ENCODE measurements at places on chromosomes 2 and 18. TPM values are rescaled to one million over a fixed set of nuclear protein-coding genes. Genes with fewer than 3 reads are reported as not detected.

The STRADB gene
- 9.4 TPM for total RNA-seq

The MALL gene
- not detected for total RNA-seq

The ALLC gene
- total RNA-seq, result not detected

The NAT8 gene
- total RNA-seq, result not detected

The INHA gene
- total RNA-seq, result not detected

The DNAJB2 gene
- total RNA-seq, result 57.8 TPM

The SERPINB11 gene
- not detected for total RNA-seq

The REG3A gene
- not detected for total RNA-seq

- DNase-seq, result no peak
Observed at GRCh38 chr18:34543945-34544344, 166.2 kb upstream of the DTNA start.

- DNase-seq, result no peak
Observed at GRCh38 chr2:150371044-150371818, 116.2 kb downstream of the RND3 start.

DNA sequence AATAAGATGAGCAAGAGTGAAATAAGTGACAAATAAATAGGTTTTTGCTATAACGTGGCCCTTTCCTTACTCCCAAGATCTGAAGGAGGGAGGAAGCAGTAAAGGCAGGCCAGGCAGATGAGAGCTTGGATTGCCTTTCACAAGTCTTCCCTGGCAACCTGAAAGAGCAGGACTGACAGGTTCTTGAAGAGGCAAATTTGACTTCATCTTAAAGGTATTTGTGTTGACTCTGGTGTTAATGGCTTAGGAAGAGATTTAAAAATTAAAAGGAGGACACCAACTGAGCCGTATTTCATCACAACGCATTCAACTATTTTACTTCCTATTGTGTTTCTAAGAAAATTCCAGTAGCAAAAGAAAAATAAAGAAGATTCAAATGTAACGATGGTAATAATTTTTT lies 3.2 kb downstream of the STRN start:
- DNase-seq, result no peak

GRCh38 chr2:74979844-74980243 lies 21.4 kb downstream of the POLE4 start:
- DNase-seq, result no peak

DNA sequence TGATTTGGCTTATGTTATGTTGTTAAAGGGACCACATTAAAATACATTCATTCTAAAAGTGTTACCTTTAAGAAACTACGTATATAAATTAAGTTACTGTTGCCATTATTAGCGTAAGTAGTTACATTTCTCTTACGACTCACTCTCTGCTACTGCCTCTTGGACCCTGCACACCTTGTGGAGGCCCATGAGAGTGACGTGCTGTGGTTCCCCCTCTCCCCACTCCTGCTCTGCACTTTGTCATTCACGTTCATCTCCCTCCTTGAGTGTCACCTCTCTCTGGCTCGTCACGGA lies 830 bp upstream of the MERTK start:
- DNase-seq, result no peak

DNA sequence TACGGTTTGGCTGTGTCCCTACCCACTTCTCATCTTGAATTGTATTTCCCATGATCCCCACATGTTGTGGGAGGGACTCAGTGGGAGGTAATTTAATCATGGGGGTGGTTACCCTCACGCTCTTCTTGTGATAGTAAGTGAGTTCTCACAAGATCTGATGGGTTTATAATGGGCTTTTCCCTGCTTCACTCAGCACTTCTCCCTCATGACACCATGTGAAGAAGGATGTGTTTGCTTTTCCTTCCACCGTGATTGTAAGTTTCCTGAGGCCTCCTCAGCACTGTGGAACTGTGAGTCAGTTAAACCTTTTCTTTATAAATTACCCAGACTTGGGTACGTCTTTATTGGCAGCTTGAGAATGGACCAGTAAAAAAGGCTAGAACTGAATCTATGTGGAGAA lies 750.0 kb upstream of the ID2 start:
- no peak for DNase-seq

DNA sequence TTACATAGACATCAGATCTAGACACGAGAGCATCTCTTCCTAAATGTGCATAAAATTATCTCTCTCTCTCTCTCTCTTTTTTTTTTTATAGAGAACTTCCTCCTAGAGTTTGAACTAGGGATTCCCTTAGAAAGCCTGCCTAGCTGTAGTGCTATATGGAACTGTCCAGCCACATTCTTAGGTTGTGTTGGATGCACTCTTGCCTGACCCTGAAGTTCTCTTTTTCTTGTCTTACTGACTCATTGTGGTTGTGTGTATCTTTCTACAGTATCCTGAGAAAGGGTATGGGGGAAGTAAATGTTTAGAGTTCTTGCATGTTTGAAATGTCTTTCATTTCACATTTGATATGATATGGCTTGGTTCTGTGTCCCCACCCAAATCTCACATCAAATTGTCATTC lies 368.2 kb downstream of the CDH2 start:
- no peak for DNase-seq

DNA sequence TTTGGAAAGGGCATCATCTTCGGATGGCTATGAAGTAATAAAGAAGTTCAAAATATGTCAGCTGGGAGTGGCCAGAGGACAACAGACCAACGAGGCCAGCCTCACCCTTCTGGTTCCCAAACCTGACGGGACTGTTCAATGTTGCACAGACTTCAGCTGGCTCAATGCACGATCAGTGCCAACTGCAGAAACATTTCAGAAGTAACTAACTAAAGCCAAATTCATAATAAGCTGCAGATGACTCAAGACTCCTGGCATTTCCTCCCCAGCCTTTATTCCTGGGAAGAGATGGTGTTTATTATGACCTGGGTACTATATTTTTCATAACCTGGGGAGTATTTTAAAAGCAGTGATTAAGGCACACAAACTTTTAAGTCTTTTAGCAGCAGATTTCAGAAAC lies 3.8 kb upstream of the ATP6V1C2 start:
- peak; percentile 37 for DNase-seq

GRCh38 chr18:69999656-70000055 lies 52.0 kb upstream of the CD226 start:
- DNase-seq, result no peak

GRCh38 chr2:44838116-44838790 lies 103.2 kb upstream of the SIX3 start:
- DNase-seq, result peak; percentile 19

GRCh38 chr2:20781656-20782265 lies 41.1 kb downstream of the LDAH start:
- no peak for DNase-seq

DNA sequence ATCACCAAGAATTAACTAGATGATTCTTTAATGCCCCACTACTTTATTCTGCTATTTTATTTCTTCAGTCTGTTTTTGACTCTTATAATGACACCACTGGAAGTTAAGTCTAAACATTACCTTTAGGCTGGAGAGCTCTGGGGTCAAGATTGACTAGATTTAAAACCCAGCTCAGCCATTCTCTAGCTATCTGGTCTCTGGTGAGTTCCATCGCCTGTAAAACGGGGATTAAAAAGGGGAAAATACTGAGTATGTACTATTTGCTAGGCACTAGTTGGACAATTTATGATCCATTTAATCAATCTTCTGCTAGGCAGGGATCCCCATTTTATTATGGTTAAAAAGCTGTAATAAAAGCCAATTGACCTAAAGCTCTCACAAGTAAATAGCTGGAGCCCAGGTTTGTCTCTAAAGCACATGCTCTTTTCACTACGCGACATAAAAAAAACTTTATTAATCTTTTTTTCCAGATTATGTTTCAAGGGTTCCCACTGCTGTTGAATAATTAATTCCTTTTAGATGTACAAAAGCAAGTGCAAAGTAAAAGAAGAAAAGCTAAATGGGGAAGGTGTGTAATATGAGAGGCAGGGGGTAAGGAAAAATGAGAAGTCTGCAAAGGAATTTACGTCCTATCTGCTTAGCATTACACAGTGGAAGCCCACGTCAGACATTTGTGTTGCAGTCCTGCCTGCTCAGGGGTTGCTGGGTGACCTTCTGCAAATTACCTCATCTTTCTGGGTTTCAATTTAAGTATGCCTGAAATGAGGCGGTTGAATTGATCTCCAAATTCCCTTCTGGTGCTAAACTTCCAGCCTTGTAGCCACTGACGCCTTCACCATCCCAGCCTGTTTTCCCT lies 918 bp upstream of the NABP1 start:
- DNase-seq, result peak; percentile 66

- DNase-seq, result peak; percentile 18
Observed at GRCh38 chr2:26892922-26893524, 45.1 kb downstream of the DPYSL5 start.

- no peak for DNase-seq
Observed at GRCh38 chr2:172564376-172564775, 8.5 kb downstream of the PDK1 start.

GRCh38 chr2:199462956-199463692 lies 5.4 kb upstream of the SATB2 start:
- peak; percentile 78 for DNase-seq

DNA sequence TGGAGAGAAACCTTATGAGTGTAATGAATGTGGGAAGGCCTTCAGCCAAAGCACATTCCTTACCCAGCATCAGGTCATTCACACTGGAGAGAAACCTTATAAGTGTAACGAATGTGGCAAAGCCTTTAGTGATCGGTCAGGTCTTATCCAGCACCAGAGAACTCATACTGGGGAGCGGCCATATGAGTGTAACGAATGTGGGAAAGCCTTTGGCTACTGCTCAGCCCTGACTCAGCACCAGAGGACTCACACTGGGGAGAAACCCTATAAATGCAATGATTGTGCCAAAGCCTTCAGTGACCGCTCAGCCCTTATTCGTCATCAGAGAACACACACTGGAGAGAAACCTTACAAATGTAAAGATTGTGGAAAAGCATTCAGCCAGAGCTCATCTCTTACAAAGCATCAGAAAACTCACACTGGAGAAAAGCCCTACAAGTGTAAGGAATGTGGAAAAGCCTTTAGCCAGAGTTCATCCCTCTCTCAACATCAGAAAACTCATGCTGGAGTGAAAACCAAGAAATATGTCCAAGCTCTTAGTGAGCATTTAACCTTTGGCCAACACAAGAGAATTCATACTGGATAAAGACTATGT lies 7.8 kb downstream of the ZNF892 start:
- no peak for DNase-seq

DNA sequence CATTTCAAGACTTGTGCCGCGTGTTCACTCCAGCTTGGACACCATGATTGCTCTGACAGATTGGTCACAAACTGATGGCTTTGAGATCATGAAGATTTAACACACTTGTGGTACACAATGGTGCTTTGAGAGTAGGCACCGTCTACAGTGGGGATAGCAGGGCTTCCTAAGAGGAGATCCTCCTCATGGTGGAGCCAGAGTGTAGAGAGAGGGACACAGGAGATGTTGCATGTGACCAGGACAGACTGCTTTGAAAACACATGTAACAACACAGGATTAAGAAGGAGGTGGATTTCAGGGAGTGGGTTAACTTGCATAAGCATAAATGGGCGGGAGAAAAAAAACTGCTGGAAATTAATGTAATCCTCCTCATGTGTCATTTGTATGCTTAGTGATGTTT lies 95.7 kb upstream of the LINC00305 start:
- DNase-seq, result no peak

GRCh38 chr2:26619521-26619951 lies 21.6 kb downstream of the CIB4 start:
- DNase-seq, result no peak

- no peak for DNase-seq
Observed at GRCh38 chr2:7692657-7693161, 775.5 kb downstream of the RNF144A start.

GRCh38 chr2:18491577-18491976 lies 68.9 kb downstream of the RDH14 start:
- DNase-seq, result no peak

GRCh38 chr2:74864728-74865722 lies 31.1 kb downstream of the HK2 start:
- DNase-seq, result peak; percentile 56

- DNase-seq, result no peak
Observed at GRCh38 chr2:36441816-36442215, 86.2 kb downstream of the CRIM1 start.

DNA sequence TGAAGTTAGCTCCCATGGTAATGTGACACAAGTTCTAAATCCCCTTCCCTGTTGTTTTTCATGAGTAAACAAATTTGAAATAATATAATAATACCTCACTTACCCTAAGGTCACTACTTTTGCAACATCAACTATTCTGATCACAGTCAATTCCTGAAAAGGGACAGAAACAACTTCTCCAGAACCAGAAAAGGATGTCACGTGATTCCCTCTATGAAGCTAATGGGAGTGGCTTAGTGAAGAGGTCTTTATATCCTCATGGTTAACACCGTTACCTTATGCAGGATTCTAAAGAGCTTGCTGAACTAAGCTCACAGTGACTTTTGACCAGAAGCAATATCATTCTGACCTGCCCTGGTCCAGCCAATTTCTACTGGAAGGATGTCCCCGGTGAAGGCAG lies 51.6 kb downstream of the DOCK10 start:
- DNase-seq, result no peak

DNA sequence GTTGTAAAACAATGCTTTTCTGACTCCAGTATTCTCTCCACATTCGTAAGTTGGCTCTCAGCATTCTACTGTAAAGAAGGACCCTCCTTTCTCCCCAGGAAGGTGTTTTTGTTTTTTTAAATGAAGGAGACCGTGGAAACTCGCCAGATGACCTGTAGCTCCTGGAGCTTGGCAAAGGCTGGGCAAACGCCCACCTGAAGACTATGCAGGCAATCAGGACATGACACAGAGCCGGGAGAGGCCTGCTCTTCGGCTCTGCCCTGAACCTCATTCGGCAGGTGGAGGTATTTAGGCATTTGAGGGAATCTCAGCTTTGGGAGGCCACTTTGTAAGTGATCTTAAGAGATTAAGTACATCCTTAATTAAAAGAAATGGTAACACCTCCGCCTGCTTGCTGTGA lies 17.4 kb downstream of the CASP10 start:
- DNase-seq, result no peak

GRCh38 chr2:46876741-46877384 lies 38.7 kb downstream of the MCFD2 start:
- DNase-seq, result peak; percentile 78

GRCh38 chr2:30705056-30705455 lies 102.2 kb downstream of the CAPN13 start:
- DNase-seq, result no peak

Data from SJSA1 (cell line).